Left kidney (tissue), 8 donors: ENCODE measurements at places on chromosomes 2 and 18. TPM values are rescaled to one million over a fixed set of nuclear protein-coding genes. Genes with fewer than 3 reads are reported as not detected.

DNA sequence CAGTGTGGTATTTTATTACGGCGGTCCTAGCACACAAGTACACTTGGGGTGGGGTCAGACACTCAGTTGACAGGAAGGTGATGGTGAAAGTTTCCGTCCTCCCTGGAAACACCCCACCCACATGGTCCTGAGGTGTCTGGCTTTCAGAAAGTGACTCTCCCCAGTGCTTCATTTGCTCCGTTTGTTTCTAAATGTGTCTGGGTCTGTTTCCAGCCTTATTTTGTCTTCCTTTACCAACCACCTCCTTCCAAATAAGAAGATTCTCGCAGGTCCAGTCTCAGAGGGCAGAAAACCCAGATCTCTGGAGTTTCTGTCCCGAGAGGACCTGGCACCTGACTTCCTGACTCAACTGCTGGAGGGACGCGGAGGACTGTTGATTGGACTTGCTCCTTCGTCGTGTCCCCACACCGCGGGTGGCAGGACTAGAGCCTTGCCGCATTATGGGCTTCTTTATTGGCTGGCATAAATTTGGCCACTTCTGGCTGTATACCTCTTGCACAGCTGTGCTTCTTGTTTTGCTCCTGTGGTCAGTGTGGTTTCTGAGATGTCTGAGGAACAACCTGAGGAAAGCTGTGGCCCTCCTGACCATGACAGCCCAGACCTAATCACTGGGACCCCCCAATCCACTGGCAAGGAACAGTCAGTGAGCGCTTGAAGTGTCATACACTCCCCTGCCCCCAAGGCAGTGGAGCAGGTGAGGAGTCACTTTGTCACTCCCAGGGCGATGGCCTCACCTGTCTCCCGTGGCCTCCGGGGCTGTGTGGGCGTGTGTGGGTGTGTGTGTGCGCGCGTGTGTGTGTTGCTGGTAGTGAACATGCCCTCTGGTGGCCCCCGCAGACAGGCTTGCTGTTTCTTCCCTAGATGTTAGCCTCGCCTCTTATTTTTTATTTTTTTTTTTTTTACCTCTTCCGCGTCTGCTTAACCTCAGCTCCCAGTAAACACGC lies 45.6 kb downstream of the MEX3C start:
- DNase-seq = no peak

- DNase-seq = no peak
Measured at GRCh38 chr18:62729487-62730386, 14.4 kb downstream of the PHLPP1 start.

DNA sequence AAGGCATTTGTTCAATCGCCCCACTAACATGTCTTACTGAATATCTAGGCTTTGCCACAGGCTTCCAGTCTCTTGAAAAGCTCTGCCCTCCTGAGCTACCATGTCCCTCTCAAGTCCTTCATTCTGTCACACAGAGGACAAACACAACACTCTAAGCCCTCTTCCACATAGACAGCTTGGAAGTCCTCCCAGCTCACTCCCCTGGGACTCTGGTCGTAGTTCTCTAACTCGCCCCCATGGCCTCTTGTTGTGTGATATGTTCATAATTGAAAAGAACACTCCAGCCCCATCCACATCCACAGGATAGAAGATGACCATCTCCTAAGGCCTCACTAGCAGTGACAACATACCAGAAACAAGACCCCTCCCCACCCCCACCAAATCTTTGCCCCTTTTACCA lies 37.9 kb downstream of the BUB1 start:
- DNase-seq = no peak

- DNase-seq = peak; percentile 18
Measured at GRCh38 chr2:2291500-2292260, 39.4 kb downstream of the MYT1L start.

DNA sequence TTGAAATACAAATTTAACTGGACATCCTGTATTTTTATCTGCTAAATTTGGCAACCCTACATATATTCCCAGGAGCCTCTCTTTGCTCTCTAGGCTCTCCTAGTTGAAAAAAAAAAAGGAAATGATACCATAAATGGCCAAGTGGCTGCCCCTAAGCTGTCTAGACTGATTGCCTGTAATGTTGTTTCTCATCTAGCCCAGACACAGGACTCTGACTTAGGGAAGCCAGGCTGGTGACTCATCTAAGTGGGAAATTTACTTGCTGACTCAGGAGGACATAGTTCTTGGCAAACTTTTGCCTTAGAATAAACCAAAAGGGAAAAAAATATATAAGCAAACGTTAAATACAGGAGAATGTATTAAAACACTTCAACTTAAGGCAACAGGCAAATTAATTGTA lies 14.6 kb upstream of the ITGAV start:
- no peak for DNase-seq

- no peak for DNase-seq
Measured at GRCh38 chr2:127128445-127128904, 21.5 kb upstream of the BIN1 start.

DNA sequence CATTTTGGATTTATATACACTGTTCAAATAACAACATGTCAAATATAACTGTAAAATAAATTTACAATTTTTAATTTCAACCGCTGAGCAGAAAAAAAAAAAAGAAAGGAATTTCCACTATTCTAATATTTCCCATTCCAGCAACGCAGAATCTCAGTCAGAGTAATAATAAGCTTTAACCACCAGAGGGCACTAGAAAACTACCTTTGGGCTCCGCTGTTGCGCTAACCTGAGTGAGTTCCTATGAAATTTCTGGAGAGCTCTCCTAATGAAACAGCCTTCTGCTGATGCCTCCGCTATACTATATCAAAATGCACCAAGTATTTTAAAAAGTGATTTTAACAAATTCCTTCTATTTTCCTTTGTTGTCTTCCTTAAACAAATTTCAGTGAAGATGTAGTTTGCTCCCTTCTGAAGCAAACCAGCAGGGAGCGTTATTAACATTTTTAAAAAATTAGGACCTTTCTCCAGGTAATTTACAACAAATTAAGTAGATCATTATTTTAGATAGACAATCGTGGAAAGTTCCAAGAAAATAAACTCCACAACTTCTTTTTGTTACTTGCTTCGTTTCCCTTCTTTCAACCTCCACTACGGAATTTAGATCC lies 23.0 kb downstream of the ERMN start:
- peak; percentile 65 for DNase-seq

- peak; percentile 59 for DNase-seq
Measured at GRCh38 chr2:28390746-28391563, 1.7 kb upstream of the FOSL2 start.

DNA sequence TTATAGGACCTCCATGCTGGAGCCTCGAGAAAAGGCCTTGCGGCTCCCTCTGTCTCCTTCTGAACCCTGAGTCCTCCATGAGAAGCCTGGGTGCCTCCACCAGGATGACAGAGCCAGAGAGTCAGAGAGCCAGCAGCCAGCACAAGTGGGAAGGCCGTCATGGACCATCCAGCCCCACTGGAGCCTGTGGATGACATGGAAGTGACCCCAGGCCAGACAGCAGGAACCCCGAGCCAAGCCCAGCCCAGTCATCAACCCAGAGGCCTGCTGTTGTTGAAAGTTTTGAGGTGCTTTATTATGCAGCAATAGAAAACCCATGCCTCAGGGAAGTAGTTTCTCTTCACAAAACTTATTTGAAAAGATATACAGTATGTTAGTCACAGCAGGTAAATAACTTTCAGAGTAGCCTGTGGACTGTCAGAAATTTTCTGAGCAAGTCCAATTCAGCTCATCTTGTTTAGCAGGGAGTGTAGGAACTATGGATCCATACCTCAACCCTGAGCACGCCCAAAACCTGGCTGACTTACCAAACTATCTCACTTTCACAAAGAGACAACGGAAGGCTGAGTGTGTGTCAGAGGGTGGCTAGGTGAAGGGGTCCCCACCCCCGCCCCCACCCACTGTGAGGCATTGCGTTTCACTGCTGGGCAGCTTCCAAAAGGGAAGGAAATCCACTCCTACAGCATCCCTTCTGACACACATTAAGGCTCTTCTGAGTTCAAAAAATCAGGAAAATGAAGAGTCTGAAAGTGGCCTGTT lies 79.9 kb upstream of the NDUFV2 start:
- no peak for DNase-seq

The PROM2 gene
- polyA plus RNA-seq = 39.1 TPM

The LONRF2 gene
- polyA plus RNA-seq = 4.7 TPM

The GYPC gene
- 55.8 TPM for polyA plus RNA-seq

The NOP58 gene
- polyA plus RNA-seq = 137 TPM
